ENCODE measurements at places on chromosomes 3 and 15.
A peak's percentile ranks its signal among the peaks of the same experiment; 100 is the strongest.

DNA sequence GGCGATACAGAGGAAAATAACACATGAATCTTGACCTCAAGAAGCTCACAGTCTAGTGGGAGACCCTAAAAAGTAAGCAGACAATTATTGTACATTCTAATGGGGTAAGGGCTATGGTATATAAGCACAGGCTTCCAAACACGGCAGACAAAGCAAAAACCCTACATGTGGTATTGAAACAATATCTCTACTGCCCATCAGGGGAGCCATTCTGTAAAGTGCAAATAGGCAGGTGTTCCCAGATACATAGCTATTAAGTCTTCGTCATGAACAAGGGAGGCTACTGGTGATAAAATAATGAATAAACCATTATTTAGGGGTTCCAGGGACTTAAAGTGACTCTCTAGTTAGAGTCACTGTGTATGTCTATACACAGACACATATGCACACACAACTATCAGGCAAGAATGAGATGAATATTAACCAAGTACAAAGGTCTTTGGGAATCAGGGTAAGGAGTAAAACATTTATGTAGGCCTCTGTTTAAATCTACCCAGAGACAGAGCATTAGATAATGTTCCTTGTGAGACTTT lies 38.7 kb upstream of the ASB14 start:
- no peak for DNase-seq

GRCh38 chr15:25711691-25712090 lies 151.4 kb downstream of the ATP10A start:
- DNase-seq: no peak

DNA sequence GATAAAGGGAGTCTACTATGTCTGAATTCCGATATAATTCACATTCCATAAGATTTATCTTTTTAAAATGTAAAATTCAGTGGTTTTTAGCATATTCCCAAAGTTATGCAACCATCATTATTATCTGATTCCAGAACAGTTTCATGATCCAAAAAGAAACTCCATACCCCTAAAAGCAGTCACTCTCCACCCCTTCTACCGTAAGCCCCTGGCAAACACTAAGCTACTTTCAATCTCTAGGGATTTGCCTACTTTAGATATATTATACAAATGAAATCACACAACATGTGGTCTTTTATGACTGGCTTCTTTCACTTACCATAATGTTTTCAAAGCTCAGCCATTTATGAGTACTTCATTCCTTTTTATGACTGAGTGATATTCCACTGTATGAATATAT lies 65.6 kb downstream of the TMEM212 start:
- no peak for DNase-seq

DNA sequence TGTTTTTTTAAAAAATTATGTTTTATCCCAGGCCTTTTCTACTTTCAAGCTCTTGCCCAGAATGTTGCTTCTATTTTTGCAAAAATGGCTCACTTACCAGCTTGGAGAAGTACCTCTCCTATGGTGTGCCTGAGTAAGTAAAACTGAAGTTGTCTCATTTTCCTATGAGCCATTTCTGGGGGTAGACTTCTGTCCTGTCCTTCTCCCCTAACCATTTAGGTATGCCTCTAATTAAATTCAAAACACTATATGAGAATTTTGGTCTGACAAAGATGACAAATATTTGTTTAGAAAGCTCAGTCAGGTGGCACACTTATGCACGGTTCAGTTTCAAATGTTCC lies 282.5 kb upstream of the ICE2 start:
- DNase-seq: no peak

DNA sequence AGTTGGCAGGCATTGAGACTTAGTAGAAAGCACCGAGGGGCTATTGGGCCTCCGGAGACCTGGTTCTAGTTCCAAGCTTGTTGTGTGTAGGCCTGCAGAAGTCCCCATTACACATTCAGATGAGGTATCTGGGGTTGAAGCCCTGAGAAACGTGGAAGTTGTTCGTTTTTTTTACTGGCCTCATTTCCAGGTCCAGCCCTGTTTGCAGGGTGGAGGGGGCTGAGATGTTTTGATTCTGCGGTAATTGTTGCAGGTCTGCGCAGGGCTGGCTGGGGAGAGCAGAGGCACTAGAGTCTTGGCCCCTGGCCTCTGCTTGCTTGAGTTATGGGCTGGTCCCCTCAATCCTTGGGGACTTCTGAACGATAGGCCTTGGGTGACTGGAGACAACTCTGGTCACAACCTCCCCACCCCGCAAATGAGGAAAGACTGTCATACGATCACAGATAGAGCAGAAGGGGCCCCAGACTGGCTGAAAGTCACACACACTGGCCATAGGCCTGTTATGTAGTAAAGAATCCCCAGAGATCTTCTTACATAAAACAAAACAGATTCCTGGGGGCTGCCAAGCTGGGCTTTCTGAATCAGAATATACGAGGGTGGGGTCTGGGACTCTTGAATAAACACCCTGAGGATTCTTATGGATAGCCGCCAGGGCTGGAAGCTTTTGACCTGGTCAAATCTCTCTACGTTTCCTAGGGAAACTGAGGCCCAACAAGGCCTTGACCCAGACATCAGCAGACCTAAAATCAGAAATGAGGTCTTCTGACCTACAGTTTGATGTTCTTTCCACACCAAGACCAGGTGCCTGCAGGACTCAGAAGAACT lies 15.6 kb downstream of the KBTBD13 start:
- DNase-seq: no peak

- DNase-seq: no peak
Measured at GRCh38 chr3:186109897-186110803, 1.3 kb upstream of the ETV5 start.

- DNase-seq: no peak
Measured at GRCh38 chr3:149368201-149368673, 9.2 kb downstream of the TM4SF1 start.

GRCh38 chr3:197309528-197310361 lies 11.3 kb upstream of the DLG1 start:
- DNase-seq: no peak

DNA sequence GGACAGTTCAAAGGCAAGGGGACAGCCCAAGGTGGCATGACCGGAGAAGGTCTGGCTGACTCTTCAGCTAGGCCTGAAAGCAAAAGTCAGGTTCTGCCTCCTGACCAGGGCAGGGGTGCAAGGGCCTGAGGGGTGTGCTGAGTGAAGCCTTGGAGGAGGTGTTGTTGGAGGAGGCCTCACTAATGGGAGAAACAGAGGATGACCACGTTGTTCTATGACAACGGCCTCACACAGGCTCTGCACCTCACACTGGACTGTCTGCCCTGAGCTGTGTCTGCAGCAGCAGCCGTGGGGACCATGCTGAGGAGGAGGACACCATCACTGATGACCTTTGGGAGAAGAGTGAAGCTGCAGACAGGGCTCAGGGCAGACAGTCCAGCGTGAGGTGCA lies 116.9 kb upstream of the ABHD17C start:
- no peak for DNase-seq

GRCh38 chr3:30481241-30481640 lies 125.2 kb upstream of the TGFBR2 start:
- no peak for DNase-seq

DNA sequence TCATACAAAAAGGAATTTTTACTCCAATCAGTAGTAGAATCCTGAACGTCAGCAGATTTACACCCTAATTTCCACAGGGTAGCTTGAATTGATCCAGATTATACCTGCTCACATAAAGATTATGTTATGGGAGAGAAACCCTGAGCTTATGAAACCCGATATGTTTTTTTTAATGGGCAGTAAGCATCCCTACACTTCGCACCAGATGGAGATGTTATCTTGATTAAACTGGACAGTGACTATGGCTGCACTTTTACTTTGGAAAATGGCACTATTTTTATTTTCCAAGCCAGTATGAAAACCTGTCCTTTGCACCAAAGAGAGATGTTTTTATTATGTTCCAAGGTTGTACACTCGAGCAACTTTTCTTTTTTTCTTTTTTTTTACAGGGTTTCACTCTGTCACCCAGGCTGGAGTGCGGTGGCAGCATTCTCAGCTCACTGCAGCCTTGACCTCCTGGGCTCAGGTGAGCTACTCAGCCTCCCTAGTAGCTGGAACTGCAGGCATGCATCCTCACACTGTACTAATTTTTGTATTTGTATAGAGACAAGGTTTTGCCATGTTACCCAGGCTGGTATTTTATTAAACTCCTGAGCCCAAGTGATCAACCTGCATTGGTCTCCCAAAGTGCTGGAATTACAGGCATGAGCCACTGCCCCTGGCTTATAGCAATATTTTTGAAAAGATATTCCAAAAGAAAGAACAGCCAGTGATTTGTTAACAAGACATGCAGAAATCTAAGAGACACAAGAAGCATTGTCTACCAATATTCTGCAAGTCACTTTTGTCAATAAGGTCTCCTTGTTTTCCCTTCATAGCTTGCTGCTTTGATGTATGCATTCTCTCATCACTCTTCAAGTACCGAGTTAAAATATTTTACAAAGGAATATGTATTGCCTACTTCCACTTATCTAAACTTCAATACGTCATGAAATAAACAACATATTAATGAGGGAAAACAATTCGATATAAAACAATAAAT lies 1412.6 kb downstream of the ZPLD1 start:
- DNase-seq: no peak

GRCh38 chr3:104206925-104207324 lies 1159.8 kb upstream of the ALCAM start:
- no peak for DNase-seq

DNA sequence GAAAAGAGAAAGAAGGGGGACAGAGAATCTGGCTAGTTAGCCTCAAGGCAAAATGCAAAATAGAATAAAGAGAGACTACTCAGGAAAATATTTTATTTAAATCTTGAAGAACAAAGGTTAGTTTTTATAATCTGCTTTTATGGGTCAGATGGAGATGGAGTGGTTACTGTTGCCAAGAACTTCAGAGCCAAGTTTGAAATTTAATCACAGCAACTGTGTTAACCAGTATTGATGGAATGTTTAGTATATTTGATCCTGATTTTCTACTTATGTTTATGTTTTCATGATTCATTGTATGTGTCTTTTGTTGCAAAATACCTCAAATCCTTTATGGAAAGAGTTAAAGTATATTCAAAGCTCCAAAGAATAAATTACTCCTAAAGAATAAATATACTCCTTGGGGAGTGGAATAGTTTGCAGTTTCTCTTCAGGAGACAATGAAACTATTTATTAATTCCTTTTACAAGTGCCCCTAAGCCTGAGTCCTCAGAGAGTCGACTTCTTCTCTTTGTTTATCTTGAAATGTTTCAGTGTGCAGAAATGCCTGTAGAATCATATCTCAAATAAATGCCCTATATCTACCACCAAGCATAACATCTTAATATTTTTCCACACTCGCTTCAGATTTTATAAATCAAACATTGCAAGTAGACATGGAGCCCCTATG lies 60.9 kb upstream of the THSD4 start:
- DNase-seq: no peak

- DNase-seq: peak; percentile 1
Measured at GRCh38 chr3:8658306-8659212, 14.0 kb upstream of the SSUH2 start.

DNA sequence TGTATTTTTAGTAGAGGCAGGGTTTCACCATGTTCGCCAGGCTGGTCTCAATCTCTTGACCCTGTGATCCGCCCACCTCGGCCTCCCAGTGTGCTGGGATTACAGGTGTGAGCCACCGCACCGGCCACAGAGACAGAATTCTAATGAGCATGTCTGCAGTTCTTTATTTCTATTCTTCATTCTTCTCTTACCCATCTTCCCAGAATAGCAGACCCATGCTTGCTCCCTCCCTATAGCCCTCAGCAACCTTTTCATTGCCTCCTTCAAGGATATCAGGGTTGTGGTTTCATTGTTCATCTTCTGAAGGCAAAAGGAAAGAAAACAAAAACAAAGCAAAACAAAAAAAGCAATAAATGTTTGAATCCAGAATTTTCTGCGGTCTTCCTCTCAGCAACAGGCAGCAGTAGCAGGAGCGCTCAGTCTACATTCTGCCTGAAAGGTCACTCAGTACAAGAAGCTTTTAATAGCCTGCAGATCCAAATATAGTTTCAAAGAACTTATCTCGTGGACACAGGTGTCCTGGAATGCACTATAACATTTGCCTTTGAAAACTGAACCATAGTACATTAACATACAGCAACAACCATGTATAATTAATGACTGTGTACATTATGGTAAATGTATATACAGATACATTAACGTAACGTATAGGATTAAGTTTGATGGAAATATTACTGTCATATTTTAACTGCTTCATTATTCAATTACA lies at the start of gene SMCO1:
SMCO1 (minus strand) TSS at position 434 of the 709 bp plus-strand sequence; CDS start at position 297, 137 bp downstream.
- DNase-seq: no peak

Data from NCI-H1436 (cell line).